ENCODE measurements at places on chromosomes 1 and 21.

DNA sequence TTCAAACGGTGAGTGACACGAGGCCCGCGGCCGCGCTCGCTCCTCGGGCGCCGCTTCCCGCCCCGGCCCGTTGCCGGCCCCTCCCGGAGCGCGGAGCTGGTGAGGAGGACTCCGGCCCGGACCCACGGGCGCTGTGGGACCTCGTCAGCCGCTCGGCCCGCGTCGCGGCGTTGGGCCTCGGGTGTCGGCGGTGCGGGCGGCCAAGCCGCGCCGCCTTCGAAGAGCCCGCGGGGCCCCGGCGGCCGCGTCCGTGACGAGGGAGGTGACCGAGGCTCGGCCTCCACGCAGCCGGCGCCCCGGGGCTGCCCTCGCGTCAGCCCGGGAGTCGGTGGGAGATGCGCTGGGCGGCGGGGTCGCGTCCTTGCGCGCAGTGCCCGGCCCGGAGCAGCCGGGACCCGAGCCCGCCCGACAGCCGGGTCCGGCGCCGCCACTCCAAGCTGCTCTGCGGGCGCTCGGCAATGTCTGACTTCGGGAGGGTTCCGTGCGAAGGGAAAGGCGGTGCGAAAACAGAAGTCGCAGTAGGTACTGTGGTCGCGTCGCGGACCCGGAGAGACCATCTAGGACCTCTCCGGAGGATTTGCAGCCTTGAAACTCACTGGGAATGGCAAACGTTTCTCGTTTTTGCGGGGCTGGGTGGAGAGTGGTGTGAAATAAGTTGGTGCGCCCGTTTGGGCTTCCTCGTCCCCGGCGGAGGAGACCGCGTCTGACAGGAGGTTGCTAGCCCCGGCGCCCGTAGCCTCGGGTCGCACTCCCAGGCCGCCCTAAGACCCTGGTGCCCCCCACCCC is 829 bp downstream of the SPEN start:
- DNase-seq: no peak

- no peak for DNase-seq
These were observed 7.0 kb downstream of the TCHH start for GRCh38 chr1:152107984-152108881.

DNA sequence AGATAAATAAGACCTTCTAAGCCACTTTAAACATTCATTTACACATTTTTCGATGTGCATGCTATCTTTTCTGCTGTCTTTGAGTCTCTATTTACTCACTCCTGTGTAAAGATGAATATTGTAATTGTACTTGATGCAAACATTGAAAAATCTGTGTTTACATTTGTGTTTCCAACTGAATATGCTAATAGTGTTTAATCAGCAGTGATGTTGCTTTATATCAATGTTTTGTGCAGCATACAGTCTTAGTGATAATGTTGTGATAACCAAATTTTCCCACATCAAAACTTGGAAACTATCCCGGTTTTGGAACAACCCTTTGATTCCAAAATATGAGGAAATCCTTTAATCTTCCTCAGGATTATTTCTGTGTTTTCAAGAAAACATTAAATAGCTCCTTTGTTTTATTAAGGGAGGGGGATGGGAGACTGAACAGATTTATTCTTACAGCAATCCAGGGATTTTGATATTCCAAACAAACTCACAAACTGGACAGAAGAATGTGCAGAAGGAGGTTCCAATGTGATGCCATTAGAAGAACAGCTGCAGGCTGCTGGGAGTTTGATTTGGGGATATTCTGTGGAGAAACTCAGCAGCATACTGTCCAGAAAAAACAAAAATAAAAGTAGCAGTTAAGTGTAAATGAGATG is 248.0 kb downstream of the S1PR1 start:
- no peak for DNase-seq

DNA sequence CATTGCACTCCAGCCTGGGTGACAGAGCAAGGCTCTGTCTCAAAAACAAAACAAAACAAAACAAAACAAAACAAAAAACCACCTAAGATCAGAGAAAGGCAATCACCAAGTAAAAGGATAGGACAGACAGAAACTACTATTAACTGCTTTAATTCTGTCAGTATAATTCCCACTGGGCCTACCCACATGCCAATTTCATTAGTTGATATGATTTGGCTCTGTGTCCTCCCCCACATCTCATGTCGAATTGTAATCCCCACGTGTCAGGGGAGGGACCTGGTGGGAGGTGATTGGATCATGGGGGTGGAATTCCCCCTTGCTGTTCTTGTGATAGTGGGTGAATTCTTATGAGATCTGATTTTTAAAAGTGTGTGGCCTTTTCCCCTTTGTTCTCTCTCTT is 27.2 kb upstream of the CAPZB start:
- no peak for DNase-seq

GRCh38 chr1:103211073-103211472 is 102.8 kb upstream of the COL11A1 start:
- no peak for DNase-seq

DNA sequence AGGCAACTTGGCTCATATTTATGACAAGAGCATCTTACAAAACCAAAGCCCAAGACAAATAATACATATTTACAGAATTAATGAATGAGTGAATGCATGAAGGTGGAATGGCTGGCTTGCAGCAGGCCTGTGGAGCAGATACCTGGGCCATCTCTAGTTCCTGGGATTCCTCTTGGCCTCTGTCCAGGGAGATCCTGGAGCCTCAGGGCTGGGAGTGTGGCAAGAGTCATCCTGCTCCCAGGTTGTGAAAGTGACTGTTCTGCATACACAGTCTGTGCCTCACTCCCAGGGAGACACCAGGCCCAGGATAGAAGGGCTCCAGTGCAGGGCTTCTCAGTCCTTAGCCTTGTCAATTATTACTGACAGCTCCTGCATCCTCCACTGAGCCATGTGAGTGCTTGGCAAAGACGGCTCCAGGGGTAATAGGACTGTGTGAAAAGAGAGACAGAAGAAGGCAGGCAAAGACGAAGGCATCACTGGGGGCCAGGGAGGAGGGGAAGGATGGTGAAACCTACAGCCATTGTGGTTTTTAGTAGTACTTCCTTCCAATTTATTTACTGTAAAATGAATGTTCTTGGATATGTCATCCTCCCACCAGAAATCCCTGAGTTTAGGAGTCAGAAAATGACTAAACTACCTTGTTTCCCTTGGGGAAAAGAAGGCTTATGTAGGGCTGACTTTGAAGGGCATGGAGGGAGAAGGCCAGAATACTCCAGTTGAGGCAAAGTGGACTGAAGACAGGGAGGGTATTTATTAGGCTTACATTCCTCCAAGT is 14.3 kb upstream of the KPRP start:
- DNase-seq: no peak

GRCh38 chr1:12516741-12517140 is 101.3 kb downstream of the DHRS3 start:
- DNase-seq: no peak

Data from activated CD8-positive, alpha-beta memory T cell treated with anti-CD3 and anti-CD28 coated beads for 1 hour (primary cell).